ENCODE measurements at places on chromosomes 16 and 17.

- peak; percentile 9 for DNase-seq
These were observed 1.3 kb upstream of the CUEDC1 start for GRCh38 chr17:57956291-57957119.

DNA sequence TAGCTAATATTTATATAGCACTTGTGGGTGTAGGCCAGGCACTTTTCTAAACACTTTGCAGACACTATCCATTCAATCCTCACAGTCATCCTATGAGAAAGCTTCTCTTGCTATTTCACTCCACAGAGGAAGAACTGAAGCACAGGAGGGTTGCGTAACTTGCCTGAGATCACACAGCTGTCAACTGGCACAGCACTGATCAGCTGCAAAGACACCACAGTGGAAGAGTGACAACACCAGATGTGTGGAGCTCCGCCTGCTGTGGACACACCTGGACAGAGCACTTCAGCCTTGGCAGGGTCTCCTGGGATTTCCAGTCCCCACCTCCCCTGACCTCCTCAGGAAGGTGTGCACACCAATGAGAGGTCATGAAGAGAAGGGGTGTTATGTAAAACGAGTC lies 13.3 kb upstream of the CNEP1R1 start:
- no peak for DNase-seq

DNA sequence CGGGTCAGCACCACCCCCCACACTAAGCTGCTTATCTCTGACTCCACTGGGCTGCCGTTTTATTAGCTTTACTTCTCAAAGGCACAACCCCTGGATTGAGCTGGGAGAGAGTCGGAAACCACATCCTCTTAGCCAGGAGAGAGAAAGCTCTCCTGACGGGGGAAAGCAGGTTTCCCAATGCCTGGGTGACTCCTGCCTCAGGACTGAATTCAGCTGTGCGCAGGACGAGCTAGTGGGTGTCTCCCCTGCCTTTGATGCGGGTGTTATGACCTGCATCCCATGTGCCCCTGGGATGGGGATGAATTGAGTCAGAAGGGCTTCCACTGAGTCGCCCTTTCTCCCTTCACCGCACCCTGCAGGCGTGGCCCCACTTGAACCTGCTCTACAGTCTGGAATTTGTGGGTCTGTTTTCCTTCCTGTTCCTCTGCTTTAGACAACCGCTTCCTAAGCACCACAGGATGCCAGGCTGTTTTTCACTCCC lies 819.2 kb upstream of the EEF2KMT start:
- no peak for DNase-seq

DNA sequence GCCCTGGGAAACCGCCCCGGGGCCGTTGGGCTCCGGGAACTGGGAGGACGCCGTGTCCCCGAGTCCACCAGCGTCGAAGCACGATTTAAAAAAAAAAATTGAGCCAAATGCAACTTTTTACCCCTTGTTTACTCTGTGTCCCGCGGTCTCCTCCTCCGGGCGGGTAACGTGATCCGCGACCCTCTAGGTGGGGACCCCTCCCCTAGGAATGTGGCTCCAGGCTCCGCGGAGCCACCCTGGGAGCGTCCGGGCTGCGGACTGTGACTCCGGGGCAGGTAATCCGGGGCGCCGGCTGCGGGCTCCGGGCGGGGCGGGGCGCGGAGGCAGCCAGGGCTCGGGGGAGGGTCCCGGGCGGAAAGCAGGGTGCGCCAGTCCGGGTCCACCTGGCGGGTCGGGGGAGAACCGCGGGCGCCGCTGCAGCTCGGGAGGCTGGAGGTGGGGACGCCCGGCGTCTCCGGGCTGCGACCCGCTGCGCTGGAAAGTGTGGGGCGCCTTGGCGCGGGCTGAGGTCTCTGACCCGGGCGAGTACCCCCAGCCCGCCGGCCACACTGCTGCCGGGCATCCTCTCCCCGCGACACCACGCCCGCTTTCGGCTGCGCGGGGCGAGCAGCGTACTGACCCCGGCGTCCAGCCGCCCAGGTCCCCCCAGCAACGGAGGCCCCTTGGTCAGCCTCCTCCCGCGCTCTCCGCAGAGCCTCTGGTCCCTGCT lies 852 bp upstream of the HELZ start:
- DNase-seq = peak; percentile 59

- no peak for DNase-seq
These were observed 31.1 kb downstream of the TRPV3 start for GRCh38 chr17:3526491-3526890.

DNA sequence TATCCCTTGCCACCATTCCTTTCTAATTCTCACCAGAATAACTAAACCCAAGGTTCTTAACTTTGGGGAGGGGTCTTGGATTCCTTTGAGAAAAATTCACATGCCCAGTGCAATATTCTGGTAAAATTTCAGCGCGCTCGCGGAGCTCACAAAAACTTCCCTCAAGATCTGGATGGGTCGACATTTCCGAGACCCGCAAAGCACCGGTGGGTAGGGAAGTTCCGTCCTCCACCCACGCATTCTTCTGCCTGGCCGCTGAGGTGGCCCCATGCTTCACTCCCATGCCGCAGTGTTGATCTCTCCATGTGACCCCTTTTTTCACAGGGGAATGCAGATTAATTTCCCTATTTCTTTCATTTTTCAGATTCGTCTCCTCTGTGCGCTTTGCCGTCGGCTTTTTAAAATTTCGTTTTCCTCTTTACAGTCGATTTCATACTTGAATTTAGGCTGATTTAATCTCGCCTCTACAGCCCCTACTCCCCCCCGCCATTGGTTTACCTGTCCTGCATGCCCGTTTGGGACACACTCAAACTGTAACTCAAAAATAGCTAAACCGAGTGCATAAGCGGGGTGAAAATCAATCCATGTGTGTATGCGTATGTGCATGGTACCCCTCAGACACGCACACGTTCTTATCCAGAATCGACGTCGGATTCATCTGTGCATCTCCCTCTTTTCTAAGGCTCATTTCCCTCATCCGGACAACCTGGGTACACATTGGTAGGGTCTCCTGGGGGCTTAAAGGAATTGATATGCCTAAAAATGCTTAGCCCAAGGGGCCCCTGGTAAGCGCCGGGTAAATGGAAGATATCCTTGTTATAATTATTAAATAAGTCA lies 1.4 kb upstream of the SP6 start:
- DNase-seq = no peak

DNA sequence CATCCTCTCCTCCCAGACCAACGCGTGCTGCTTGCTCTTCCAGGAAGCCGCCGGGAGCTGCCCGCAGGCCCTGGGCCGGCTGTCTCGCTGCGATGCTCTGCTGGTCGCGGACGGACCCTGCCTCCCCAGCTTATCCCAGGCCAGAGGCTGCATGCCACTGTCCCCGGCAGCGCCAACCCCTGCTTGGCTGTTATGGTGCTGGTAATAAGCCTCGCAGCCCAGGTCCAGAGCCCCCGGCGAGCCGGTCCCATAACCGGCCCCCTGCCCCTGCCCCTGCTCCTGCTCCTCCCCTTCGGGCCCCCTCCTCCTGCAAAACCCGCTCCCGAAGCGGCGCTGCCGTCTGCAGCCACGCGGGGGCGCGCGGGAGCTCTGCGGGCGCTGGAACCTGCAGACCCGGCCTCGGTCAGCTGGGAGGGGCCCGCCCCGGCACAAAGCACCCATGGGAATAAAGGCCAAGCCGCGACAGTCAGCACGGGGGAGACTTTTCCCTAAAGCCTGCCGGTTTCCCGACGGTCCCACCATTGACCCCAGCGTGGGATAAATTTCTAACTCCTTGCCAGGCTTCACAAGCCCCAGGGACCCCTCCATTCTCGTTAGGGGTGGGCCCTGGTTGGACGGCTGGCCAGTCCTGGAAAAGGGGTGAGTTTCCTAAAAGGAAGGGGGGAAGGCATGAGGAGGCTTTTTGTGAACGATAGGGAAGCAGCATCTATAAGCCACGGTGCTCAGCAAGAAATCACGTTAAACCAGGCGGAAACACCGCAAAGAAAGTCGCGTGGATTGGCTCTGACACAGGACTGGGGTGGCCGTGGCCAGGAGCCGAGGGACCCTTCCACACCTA lies 11.2 kb downstream of the ENPP7 start:
- DNase-seq = peak; percentile 60

GRCh38 chr16:72827866-72828265 lies 220.1 kb downstream of the ZFHX3 start:
- DNase-seq = no peak

- DNase-seq = no peak
These were observed 306.0 kb upstream of the RBFOX1 start for GRCh38 chr16:7026639-7027038.

DNA sequence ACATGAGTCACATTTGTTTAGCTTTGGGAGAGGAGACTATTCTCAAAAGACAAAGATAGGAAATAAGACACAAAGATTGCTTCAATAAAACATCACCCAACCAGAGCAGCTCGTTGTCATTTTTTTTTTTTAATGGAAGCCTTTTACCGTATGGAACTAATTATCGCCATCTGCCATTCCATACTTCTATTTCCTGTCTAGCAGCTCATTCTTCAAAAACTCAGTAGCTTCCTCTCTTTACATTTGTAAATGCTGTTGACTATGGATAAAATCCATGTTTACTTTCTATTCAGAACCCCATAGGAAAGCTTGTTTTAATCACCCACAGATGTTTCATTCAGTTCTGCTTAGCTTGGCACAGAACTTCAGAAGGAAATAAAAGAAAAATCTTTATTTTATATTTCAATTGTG lies 110.0 kb upstream of the PSMD7 start:
- no peak for DNase-seq

GRCh38 chr17:45139533-45139920 lies 4.0 kb downstream of the ACBD4 start:
- no peak for DNase-seq

- no peak for DNase-seq
These were observed 1687.5 kb downstream of the TP53TG3F start for GRCh38 chr16:35146723-35147458.
